Hypothalamus (tissue), 51 donors: ENCODE measurements at places on chromosomes 3 and 15.
A peak's percentile ranks its signal among the peaks of the same experiment; 100 is the strongest.

DNA sequence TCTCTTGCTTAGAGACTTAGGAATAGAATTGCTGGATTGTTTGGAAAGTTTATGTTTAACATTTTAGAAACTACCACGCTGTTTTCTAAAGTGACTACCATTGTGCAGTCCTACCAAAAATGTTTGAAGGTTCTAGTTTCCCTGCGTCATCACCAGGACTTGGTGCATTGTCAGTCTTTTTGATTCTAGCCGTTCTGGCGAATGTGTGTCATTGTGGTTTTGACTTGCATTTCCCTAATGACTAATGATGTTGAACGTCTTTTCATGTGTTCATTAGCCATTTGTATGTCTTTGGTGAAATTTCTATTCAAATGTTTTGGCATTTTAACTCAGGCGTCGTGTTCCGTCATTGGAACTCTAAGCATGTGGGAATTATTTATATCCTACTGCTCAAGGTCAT, 58.0 kb downstream of the CHD2 start:
- no peak for DNase-seq

GRCh38 chr3:139716908-139717485, 39.2 kb upstream of the NMNAT3 start:
- no peak for DNase-seq

DNA sequence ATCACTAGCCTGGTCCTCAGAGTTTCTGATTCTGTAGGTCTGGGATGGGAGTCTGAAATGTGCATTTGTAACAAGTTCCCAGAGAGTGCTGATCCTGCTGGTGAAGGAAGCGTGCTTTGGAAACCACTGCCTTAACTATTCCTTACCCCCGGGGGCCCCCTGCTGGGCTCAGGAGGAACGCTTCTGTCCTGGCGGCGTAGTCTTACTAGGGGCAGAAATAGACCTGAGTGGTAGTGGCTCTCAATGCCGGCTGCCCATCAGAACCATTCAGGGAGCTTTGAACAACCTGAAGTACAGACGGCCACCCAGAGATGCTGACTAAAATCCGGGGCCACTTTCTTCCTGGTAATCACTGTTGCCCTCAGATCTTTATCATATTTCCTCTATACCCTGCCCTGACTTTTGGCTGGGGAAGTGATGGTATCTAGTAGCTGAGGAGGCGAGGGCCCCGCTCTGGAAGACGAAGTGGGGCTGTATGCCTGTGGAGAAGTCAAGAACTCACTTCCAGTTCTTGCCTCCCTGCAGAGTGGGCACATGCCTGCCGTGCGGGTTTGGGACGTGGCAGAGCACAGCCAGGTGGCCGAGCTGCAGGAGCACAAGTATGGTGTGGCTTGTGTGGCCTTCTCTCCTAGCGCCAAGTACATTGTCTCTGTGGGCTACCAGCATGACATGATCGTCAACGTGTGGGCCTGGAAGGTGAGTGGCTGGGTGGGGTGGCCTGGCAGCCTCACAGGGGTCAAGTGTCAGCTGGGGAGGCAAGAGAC, 16.3 kb upstream of the JMJD7 start:
- peak; percentile 79 for DNase-seq

GRCh38 chr3:129001101-129001805, at the start of gene EFCC1:
Gene EFCC1, plus strand, starts transcription at chr3:129001304. Its CDS starts 325 bp downstream, at chr3:129001629.
- DNase-seq = no peak

DNA sequence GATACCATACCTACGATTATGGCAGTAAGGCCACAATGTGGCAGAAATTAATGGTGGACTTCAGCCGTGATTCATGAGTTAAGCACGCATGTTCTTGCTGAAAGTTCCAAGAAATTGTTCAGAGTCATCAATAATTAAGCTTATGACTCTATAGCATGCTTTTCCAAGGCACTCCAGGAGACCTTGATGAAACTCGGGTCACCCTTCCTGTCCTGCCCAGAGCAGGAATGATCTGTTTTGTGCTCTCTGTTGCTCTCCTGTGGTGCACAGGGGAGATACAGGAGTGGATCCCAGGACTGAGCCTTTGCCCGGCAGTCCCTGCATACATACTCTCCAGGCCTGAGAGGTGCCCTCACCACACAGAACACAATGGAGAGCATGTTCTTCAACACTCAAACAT, 141.6 kb upstream of the SLC2A2 start:
- DNase-seq = no peak

DNA sequence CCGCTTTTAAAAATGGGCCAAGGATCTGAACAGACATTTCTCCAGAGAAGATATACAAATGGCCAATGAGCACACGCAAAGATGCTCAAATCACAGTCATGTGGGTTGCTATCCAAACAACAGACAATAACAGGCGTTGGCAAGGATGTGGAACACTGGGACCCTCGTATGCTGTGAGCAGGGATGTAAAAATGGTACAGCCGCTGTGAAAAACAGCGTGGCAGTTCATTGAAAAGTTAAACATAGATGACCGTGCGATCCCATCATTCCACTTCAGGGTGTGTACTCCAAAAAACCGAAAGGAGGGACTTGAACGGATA, 6.7 kb upstream of the LRRC15 start:
- no peak for DNase-seq
